Cerebellar nuclear complex (tissue), 1 donor: ENCODE measurements at places on chromosomes 7 and 10.

- no peak for DNase-seq
Observed at GRCh38 chr10:75405598-75406461, 4.3 kb upstream of the ZNF503 start.

DNA sequence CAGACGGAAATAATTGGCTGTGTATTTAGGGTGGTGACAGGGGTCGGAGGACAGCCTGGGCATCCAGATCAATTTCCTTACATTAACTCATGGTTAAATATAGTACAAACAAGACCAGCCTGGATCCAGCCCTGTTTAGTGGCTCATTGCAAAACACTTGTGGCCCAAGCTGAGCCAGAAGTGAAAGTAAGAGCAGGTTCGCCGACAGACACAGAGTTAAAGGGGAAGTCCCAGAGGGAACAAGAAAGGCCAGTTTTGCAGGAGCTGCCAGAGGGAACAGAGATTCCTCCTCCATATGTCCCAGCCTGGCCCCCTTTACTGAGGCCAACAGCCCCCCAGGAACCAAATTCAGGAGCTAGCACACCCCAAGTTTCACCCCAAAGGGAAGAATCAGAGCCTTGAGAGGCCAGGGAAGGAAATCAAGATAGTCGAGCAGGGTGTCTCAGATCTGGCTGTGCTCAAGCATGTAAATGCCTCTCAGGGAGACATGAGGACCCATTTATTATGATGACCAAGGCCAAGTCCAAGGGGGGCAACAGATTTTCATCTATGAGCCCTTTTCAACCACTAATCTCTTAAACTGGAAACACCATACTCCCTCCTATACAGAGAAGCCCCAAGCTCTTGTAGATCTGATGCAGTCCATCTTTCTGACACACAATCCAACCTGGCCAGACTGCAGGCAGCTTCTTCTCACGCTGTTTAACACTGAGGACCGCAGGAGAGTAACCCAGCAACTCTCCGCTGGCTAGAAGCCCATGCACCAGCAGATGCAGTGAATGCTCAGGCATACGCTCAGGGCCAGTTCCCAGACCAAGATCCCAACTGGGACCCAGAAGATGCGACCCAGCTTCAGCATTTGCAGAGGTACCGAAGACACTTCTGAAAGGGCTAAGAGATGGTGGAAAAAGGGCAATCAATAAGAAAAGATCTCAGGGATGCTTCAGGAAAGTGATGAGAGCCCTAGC lies 15.9 kb upstream of the ADCK2 start:
- no peak for DNase-seq

- DNase-seq: no peak
Observed at GRCh38 chr10:14553448-14553847, 221.2 kb downstream of the FAM107B start.

- no peak for DNase-seq
Observed at GRCh38 chr7:137957887-137958286, 44.0 kb downstream of the CREB3L2 start.

DNA sequence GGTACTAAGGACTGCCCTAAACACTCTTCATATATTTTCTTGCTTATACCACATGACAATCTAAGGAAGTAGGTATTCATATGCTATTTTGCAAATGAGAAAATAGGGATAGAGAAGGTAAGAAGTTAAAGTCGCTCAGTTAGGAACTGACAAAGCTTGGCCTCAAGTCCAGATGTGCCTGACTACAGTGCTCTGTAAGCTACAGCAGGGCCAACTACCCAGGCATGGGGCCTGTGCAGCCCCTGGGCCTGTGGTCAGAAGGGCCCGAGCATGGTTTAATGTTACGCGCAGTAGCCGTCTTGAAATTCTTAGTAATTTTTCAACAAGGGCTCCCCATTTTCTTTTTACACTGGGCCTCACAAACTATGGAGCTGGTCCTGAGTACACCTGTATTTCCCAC lies 146.2 kb downstream of the GLI3 start:
- DNase-seq: no peak

DNA sequence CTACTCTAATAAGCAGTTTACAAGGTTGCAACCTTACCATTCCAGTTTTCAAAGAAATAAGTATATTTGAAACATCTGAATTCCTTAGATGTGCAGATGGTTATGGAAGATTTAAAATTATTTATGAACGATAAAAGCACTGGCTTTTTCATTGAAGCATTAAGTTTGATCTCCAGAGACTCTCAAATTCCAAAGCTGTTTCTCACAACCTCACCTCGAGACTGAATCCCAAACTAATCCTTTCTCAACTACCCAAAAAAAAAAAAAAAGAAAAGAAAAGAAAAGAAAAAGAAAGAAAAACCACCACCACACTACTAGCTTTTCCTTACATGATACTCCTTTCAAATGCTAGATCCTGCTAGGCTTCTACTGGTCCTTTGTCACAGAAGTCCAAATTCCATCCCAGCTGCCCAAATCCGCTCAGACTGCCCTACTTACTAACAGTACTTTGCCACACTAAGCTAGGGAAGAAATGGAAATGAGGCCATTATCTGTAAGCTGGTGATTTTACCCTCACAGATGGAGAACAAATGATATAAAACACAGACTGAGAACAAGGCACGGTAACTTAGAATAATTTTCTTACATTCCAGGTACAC lies 100.6 kb upstream of the CDK1 start:
- no peak for DNase-seq

DNA sequence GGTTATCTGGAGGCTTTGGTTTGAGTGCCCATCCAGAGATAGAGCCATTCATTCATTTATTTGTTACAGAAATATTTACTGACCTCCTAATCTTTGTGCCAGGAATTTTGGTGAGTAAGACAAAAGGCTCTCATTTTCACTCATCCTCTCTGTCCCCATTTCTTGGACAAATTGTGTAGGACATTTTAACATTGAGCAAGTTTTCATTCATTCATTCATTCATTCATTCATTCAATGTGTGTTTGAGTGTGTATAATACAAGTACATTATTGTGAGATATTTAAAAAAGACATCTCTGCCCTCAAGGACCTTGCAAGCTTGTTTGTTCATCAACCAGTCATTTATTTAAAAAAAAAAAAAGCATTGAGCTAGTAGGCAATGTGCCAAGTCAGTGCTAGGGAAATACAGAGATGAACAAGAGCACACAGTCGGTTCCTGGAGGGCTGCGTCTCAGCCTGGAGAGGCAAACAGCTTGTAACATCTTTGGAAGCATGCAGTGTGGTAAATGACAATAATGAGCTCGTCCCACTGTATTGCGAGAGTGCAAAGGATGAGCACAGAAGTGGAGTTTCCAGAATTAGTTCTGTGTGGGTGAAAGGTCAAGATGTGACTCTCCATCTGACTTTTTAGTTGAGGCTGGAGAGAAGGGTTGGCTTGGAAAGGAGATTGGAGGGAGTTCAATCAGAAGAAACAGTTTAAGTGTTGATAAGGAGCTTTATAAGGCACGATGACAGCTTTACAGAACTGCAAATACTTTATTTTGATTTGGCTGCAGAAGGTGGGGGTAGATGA lies 50.5 kb upstream of the HBP1 start:
- DNase-seq: no peak

DNA sequence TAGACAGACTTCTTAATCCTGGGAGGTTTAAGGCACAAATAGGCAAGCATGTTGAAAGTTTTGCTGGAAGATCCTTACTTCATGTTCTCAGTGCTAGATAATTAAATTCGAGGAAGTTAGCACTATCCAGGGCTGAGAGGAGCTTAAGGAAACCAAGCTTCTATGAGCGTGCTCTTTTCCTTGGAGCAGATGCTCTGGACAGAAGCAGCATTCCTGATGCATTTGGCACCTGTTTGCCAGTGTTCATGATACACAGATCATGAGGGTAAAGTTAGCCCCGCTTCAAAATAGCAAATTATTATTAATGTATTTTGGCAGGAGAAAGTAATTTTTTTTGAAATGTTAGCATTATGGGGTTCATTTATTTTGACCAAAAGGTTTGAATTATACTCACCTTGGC lies 9.4 kb downstream of the HDAC9 start:
- no peak for DNase-seq

DNA sequence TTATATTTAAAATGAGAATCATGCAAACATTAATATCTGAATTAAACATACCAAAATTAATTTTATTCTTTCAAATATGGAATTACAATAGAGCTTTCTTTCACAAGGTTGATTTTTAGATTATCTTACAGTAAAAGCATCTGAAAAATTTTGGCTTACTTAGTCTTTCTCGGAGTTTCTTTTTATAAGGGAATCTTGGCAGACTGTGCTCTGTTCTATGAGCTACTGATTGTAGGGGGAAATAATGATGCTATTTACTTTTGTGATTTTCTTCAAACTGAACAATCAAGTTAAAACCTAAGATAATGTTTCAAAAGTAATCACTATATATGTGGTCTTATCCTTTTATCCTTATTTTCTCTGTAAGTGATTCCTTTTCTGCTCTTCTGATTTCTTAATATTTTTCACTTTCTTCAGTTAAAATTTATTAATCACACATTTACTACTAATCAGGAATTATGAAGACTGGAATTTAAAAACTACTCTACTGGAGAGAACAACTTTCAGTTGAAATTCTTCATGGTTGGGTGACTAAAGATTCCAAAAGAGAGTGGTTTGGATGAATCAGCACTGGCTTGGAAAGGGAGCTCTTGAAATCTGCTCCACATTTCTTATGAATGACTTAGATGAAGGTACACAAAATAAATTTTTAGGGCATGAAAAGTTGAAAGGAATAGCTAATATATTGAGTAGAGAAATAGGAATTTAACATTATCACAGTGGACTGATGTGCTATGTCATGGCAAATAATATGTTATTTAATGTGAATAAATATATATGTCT lies 103.9 kb downstream of the PPP1R9A start:
- DNase-seq: no peak

DNA sequence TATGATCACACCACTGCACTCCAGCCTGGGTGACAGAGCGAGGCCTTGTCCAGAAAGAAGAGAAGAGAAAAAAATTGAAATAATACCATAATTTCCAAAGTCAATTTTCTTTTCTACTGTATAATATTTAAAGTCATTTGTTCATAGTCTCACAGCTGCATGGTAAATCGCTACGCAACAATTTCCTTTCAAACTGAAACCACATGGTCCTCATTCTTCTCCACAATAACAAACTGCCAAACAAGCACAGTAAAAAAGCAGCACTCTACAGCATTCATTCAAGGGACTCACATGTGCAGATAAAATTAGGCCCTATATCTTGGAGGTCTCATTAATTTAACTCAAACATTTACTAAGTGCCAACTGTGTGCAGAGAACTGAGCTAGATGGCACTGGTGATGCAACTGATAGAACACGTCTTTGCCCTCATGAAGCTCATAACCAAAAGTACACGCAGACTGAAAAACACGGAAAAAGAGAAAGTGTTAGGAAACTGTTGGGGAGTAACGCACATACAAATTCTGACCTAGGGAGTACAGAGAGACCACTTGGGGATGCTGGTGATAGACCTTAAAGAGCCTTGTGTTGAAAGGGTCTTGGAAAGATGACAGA lies 68.4 kb upstream of the SRRM3 start:
- no peak for DNase-seq

GRCh38 chr10:110142965-110143364 lies 64.4 kb upstream of the MXI1 start:
- no peak for DNase-seq

- DNase-seq: no peak
Observed at GRCh38 chr7:115267503-115267902, 345.6 kb downstream of the MDFIC start.

- DNase-seq: no peak
Observed at GRCh38 chr10:43808136-43808535, 159.5 kb upstream of the ZNF32 start.

DNA sequence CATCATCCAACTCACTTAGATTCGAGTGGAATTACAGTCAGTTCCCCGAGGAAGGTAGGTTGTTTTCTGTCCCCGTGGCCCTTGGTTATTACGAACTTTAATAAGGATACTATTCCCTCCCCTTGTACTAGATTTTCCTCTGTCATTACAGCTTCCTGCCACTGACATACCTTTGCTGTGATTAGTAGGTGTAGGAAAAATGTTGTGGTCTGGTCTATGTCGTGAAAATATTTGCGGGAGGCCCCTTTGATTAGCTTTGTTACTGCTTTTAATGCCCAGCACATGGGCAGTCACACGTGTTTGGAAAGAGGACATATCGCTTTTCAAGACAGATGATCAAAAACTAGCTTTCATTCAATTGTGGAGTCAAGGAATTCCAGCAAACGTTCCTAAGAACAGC lies 92.2 kb downstream of the GATA3 start:
- DNase-seq: no peak

- no peak for DNase-seq
Observed at GRCh38 chr7:12630513-12630819, 57.0 kb upstream of the ARL4A start.

GRCh38 chr7:123220396-123220795 lies 20.6 kb upstream of the SLC13A1 start:
- no peak for DNase-seq

- DNase-seq: no peak
Observed at GRCh38 chr7:158110034-158110590, 477.5 kb downstream of the PTPRN2 start.

DNA sequence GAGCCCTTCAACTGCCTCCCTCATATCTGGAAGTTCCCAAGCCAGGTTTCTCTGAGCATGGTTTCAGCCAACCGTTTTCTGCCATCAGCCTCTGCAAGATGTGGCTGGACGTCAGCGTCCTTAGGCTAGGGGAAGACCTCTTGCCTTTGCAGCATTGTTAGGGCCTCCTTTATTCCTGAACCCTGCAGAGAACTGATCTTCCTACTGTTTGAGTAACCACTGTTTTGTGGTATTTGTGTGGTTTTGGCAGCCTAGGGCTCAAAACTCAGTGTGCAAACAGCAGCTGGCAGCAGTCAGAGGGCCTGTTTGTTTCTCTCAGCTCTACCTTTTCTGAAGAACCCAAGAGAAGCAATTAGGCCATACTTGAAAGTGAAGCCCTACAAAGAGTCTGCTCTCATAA lies 83.4 kb upstream of the SEMA3E start:
- no peak for DNase-seq

DNA sequence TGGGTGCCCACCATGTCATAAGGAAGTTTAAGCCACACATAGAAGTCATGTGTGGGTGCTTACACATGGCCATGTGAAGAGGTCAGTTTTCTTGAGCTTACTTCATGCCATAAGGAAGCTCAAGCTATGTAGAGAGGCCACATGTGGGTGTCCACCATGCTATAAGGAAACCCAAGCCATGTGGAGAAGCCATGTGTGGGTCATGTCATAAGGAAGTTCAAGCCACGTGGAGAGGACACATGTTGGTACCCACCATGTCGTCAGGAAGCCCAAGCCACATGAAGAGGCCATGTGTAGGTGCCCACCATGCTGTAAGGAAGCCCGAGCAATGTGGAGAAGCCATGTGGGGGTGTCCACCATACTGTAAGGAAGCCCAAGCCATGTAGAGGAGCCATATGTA lies 1089.2 kb upstream of the AUTS2 start:
- DNase-seq: no peak

DNA sequence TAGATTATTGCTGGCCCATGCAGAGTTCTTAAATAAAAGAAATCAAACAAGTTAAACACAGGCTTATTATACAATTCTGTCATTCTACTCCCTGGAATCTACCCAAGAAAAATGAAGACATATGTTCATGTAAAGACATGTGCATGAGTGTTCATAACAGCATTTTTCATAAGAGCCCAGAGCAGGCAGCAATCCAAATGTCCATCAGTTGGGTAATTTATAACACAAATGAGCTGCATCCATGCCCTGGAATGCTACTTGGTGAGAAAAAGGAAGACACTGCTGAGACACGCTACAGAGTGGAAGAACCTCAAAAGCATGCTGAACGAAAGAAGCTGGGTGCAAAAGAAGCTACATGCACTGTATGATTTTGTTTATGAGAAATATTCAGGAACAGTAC lies 342.6 kb downstream of the TCERG1L start:
- no peak for DNase-seq
